Naive thymus-derived CD8-positive, alpha-beta T cell (primary cell): ENCODE measurements at places on chromosomes 7 and 10.

DNA sequence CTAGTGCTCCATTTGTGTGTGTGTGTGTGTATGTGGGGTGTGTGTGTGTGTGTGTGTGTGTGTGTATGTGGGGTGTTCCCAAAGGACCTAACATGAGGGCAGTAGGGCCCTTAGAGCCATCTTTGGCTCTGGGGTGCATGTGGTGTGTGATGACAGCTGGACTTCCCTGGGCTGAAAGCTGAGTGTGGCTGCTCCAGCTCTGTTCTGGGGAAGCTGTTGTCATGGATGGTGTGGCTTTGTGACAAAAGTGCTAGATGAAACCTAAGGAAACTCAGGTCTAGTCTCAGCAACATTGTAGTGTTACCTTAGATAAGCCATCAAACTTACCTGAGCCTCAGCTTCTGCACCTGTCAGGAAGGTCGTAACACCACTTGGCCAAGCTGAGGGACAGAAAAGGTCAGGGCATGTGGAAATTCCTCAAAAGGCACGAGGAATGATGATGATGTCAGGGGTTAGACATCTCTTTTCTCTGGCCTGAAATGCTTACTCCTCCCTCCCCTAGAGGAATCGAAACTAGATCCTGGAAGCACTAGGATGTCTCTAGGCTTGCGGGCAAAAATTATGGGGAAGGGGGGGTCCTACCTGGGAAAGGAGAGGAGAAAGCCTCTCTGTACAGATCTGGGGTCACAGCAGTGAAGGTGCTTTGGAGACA is 115.4 kb downstream of the RPS24 start:
- no peak overlapping the region for H3K4me3 ChIP-seq
- H3K36me3 ChIP-seq = no peaks in the 10 kb centered on the region
- H3K27ac ChIP-seq = no peak overlapping the region
- no peaks in the 10 kb centered on the region for H3K4me1 ChIP-seq
- H3K27me3 ChIP-seq = peaks cover 19% of the 10 kb centered on the region

DNA sequence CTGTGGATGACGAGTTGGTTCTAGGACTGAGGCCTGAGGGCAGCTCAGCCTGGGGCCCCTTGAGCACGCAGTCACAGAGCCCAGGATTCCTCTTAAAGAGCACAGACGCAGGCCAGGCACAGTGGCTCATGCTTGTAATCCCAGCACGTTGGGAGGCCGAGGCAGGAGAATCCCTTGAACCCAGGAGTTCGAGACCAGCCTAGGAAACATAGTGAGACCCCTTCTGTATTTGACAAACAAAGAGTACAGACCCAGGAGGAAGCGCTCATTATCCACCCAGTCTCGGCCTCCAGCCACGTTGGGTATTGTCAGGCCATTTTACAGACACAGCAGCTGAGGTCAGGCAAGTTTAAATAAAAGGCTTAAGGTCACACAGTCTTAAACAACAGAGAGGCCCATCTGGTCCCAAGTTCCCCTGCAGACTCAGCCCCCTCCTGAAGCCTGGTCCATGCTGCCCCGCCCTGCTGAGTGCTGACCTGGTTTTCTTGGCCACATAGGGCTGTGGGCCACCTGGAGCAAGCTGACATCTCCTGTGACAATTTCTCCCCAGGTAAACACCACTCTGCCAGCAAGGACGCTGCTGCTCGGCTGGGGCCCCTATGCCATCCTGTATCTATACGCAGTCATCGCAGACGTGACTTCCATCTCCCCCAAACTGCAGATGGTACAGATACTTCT is 12.6 kb downstream of the RGR start:
- H3K4me1 ChIP-seq = peaks cover 5% of the 10 kb centered on the region
- DNase-seq = no peak
- H3K27ac ChIP-seq = no peak overlapping the region
- peak overlapping the region; percentile 49 for H3K4me3 ChIP-seq
- H3K36me3 ChIP-seq = no peaks in the 10 kb centered on the region

GRCh38 chr10:113704637-113705343 is 25.1 kb downstream of the CASP7 start:
- H3K36me3 ChIP-seq = peaks cover 42% of the 10 kb centered on the region
- DNase-seq = peak; percentile 5
- H3K27me3 ChIP-seq = no peaks in the 10 kb centered on the region
- no peak overlapping the region for H3K27ac ChIP-seq
- H3K4me1 ChIP-seq = peaks cover 34% of the 10 kb centered on the region

DNA sequence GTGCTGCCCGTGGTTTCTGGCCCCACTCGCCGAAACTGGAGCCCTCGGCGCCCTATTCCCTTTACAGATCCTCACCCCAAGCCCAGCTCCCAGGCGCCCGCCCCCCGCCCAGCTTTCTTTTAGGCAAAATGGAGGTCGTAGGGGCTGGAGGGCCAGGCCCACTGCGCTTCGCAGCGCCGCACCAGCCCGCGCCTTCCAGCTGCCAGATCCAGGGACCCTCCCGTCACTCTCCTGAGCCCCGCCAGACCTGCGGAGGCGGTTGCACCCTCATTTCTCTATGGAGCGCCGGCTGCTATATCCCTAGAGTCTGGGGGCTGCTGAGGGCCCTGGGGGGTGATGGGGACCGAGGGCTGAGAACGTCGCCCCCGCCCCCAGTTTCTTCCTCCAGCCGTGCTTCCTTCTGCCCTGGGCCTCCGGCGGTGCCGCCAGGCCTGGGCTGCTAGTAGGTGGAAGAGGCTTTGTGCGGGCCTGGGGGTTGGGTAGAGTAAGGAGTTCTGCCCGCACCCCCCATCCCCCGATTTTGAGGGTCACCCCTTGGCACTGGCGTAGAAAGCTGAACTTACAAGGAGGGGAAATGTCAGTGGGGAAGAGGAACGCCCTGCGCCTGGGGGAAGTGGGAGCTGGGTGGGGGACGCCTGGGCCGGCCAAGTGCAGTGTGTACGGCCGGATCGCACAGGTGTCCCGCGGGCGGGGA is 1.0 kb downstream of the GNB2 start:
- peaks cover 30% of the 10 kb centered on the region for H3K4me1 ChIP-seq
- H3K36me3 ChIP-seq = no peaks in the 10 kb centered on the region
- peak overlapping the region; percentile 95 for H3K4me3 ChIP-seq

DNA sequence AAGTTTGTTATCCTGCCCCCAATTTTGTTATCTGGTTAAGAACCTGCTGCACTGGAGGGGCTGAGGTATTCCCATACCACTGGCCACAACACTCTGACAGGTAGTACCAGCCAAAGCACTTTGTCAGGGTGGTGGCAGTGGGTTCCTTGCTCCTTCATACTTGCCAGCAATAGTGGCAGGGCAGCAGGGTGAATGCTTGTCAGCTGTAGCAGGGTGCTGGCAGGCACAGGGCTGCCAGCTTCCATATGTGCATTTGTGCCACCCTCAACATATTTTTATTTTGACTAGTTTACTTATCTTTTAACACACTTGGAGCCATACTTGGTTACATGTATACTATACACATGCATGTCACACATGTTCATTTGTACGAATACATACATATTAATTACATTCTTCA is 294.0 kb upstream of the VWC2 start:
- H3K4me1 ChIP-seq = no peaks in the 10 kb centered on the region
- H3K27ac ChIP-seq = no peak overlapping the region
- no peaks in the 10 kb centered on the region for H3K27me3 ChIP-seq
- H3K4me3 ChIP-seq = no peak overlapping the region
- no peak for DNase-seq
- no peaks in the 10 kb centered on the region for H3K36me3 ChIP-seq

- no peak overlapping the region for H3K27ac ChIP-seq
- peaks cover 2% of the 10 kb centered on the region for H3K4me1 ChIP-seq
- H3K27me3 ChIP-seq = peaks cover 18% of the 10 kb centered on the region
- no peak for DNase-seq
Observed at GRCh38 chr7:45567713-45568112, 6.5 kb upstream of the ADCY1 start.

- DNase-seq = no peak
- H3K27ac ChIP-seq = no peak overlapping the region
- no peaks in the 10 kb centered on the region for H3K4me1 ChIP-seq
- H3K4me3 ChIP-seq = no peak overlapping the region
- H3K27me3 ChIP-seq = no peaks in the 10 kb centered on the region
Observed at GRCh38 chr10:25556457-25556856, 377.6 kb upstream of the MYO3A start.

GRCh38 chr10:27743877-27744801 is 1.5 kb downstream of the MKX start:
- peaks cover 2% of the 10 kb centered on the region for H3K36me3 ChIP-seq
- peak overlapping the region; percentile 91 for H3K4me3 ChIP-seq
- peaks cover 52% of the 10 kb centered on the region for H3K27me3 ChIP-seq
- DNase-seq = no peak

DNA sequence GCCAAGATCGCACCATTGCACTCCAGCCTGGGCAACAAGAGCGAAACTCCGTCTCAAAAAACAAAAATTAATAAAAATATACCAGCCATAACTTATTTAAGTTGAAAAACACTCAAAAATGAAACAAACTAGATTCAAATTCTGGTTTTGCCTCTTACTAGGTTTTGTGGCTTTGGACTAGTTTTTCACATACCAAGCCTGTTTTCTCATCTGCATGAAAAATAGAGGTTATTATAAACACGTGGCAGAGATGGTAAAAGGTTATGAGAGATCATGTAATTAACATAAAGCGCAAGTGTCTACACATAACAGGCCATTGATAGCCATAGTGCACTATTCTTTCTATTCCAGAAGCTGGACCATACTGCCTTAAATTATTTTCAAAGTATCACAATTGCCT is 35.5 kb upstream of the CABCOCO1 start:
- H3K27me3 ChIP-seq = peaks cover 5% of the 10 kb centered on the region
- no peak overlapping the region for H3K27ac ChIP-seq
- no peaks in the 10 kb centered on the region for H3K36me3 ChIP-seq
- no peak overlapping the region for H3K4me3 ChIP-seq
- H3K4me1 ChIP-seq = no peaks in the 10 kb centered on the region

GRCh38 chr10:112628951-112629609 is 182.1 kb downstream of the VTI1A start:
- DNase-seq = no peak
- H3K4me1 ChIP-seq = no peaks in the 10 kb centered on the region
- no peak overlapping the region for H3K4me3 ChIP-seq
- no peaks in the 10 kb centered on the region for H3K27me3 ChIP-seq
- peaks cover 21% of the 10 kb centered on the region for H3K36me3 ChIP-seq

- no peaks in the 10 kb centered on the region for H3K27me3 ChIP-seq
- DNase-seq = no peak
- H3K4me1 ChIP-seq = no peaks in the 10 kb centered on the region
- no peak overlapping the region for H3K27ac ChIP-seq
- H3K4me3 ChIP-seq = no peak overlapping the region
Observed at GRCh38 chr10:131174651-131175540, 136.6 kb downstream of the TCERG1L start.

DNA sequence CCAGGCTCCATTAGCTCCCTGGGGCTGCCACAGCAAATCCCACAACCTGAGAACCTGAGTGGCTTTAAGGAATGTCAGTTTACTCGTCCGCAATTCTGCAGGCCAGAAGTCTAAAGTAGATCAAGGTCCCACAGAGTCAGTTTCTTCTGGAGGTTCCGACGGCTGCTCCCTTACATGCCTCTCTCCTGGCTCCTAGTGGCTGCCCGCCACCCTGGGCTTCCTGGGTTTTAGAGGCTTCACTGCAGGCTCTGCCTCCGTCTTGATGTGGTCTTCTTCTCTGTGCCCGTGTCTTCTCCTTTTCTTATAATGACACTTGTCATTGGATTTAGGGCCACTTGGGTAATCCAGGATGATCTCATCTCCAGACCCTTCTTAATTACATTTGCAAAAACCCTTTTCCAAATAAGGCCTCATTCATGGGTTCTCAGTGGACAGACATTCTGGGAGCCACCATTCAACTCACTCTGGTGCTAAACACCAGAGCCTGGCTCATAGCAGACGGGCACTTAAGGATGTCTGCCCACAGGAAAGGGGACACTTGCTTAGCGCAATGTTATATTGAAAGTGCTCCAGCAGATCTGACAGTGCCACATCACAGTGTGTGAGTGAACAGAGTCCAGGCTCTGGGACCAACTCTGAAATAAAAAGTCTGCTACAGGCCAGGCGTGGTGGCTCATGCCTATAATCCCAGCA is 77.6 kb downstream of the VWC2 start:
- no peak overlapping the region for H3K27ac ChIP-seq
- peaks cover 16% of the 10 kb centered on the region for H3K27me3 ChIP-seq
- H3K36me3 ChIP-seq = no peaks in the 10 kb centered on the region
- no peak overlapping the region for H3K4me3 ChIP-seq
- DNase-seq = no peak

GRCh38 chr10:30531751-30532530 is 97.6 kb downstream of the LYZL2 start:
- no peak for DNase-seq
- H3K36me3 ChIP-seq = no peaks in the 10 kb centered on the region
- H3K4me1 ChIP-seq = peaks cover 40% of the 10 kb centered on the region

DNA sequence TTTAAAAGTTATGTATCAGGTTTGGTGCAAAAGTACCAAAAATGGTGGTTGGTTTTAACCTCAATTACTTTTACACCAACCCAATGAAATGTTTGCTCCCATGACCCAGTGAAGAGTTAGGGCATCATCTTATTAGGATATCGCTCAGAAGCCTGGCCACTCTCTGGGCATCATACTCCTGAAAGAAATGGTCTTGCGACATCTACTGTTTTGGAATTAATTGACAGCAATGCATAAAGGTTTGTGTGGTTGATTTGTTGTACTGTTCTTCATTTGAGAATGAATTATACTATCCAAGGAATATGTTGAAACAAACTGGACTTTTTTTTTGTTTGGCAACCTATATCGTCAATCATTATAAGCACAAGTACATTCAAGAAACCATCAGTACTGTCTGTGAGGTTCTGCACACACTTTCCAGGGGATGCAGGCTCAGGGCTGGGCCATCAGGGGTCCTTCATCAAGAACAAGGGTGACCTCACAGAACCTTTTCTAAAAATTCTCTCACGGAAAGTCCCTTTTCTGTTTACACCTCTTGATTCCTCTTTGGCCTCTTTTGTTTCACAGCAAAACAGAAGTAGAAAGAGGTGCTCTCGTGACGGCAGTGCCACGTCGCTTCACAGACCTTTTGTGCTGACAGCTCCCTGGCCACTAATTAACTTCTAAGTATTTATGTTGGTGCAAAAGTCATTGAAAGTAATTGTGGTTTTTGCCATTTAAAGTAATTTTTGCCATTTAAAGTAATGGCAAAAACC is 117.2 kb upstream of the KLF6 start:
- peaks cover 4% of the 10 kb centered on the region for H3K4me1 ChIP-seq
- no peaks in the 10 kb centered on the region for H3K27me3 ChIP-seq
- DNase-seq = no peak
- no peak overlapping the region for H3K4me3 ChIP-seq

GRCh38 chr10:75037171-75038153 is 74.0 kb upstream of the SAMD8 start:
- peaks cover 10% of the 10 kb centered on the region for H3K4me1 ChIP-seq
- no peak overlapping the region for H3K4me3 ChIP-seq
- H3K36me3 ChIP-seq = peaks cover 4% of the 10 kb centered on the region
- peaks cover 2% of the 10 kb centered on the region for H3K27me3 ChIP-seq
- DNase-seq = no peak

- H3K36me3 ChIP-seq = peaks cover 5% of the 10 kb centered on the region
- H3K4me3 ChIP-seq = no peak overlapping the region
- DNase-seq = no peak
Observed at GRCh38 chr7:138407792-138408191, 52.3 kb upstream of the TRIM24 start.

DNA sequence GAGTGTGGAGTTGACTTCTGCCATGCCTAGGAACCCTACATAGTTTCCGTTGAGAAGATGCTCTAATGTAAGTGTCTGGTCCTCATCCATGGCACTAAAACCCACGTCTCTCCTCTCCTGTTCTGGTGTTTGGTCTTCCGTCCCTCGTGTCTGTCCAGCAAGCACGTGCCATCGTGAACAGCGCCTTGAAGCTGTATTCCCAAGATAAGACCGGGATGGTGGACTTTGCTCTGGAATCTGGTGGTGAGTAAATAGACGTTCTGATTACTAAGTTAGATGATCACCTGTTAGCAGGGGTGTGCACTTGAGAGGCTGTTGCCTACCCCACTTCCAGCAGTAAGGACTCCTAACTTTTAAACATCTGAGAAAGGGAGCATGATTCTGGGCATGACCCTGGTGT is 15.1 kb upstream of the GET4 start:
- peaks cover 4% of the 10 kb centered on the region for H3K36me3 ChIP-seq
- H3K27me3 ChIP-seq = no peaks in the 10 kb centered on the region
- no peak overlapping the region for H3K27ac ChIP-seq
- no peaks in the 10 kb centered on the region for H3K4me1 ChIP-seq
- DNase-seq = no peak
